ENCODE measurements at places on chromosomes 6 and 20. TPM values are rescaled to one million over a fixed set of nuclear protein-coding genes. Genes with fewer than 3 reads are reported as not detected.
A peak's percentile ranks its signal among the peaks of the same experiment; 100 is the strongest.

DNA sequence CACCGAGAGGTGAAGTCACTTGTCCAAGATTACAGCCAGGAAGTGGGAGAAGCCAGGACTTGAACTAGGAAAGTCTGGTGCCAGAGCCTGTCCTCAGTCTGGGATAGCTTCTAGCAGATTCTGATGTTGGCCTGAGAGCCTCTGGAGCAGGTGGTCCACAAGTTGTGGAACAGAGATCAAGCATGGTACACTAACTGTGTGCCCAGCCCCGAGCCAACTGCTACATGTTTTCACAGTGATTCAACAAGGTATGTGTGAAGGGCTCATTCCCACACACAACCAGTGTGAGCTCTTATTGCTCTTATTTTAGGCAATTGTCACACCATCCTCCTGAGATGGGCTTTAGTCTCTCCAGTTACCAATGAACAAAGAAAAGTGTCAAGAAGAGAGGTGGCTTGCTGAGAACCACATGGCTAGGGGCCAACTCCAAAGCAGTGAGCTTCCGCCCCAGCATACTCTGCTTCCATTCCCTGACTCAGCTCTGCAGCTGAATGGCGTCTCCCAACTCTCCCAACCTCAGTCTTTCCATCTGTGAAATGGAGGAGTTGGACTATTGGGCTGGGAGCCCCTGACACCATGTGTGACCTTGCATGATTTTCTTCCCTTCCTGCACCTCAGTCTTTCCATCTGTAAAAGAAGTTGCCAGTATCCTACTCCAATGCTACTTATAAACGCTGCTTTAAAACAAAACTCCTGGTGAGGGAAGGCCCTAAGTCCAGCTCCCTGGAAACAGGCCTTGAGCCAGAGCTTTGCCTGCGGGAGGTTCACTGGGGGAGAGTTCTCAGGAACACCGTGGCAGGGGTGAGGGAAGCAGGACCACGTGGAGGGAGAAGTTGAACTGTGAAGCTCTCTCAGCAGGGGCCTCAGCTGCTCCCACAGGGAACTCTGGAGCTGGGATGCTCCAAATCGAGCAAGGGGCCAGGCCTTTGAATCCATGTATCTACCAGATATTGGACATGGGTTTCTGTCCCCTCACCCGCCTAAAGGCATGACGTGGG is 40.9 kb downstream of the CDH22 start:
- DNase-seq, result no peak

GRCh38 chr6:12369781-12370262 is 79.7 kb downstream of the EDN1 start:
- DNase-seq, result no peak

The COL21A1 gene
- total RNA-seq, result not detected

The CRISP2 gene
- not detected for total RNA-seq

GRCh38 chr6:88843040-88843439 is 120.4 kb downstream of the RNGTT start:
- DNase-seq, result no peak

The FBXL4 gene
- 16.5 TPM for total RNA-seq

The ZSWIM1 gene
- total RNA-seq, result 13.9 TPM

- no peak for DNase-seq
Observed at GRCh38 chr6:91573826-91574416, 987.0 kb upstream of the MAP3K7 start.

The CCN5 gene
- total RNA-seq, result not detected

The DSP gene
- 0.32 TPM for total RNA-seq

- DNase-seq, result no peak
Observed at GRCh38 chr6:169695131-169695530, 6.7 kb downstream of the WDR27 start.

The C6orf58 gene
- total RNA-seq, result not detected

The RIMS1 gene
- not detected for total RNA-seq

GRCh38 chr6:25889877-25890853 is 16.1 kb upstream of the SLC17A3 start:
- peak; percentile 10 for DNase-seq

- no peak for DNase-seq
Observed at GRCh38 chr6:149727793-149728498, 10.0 kb upstream of the LATS1 start.

- DNase-seq, result no peak
Observed at GRCh38 chr6:111724505-111724904, 118.8 kb upstream of the TRAF3IP2 start.

The IMPG1 gene
- total RNA-seq, result not detected

All from activated T-cell treated with anti-CD3 and anti-CD28 coated beads, Interleukin-2, amount 50 U/mL, for 72 hours (primary cell).